ENCODE measurements at places on chromosomes 7 and 10. TPM values are rescaled to one million over a fixed set of nuclear protein-coding genes. Genes with fewer than 3 reads are reported as not detected.
A peak's percentile ranks its signal among the peaks of the same experiment; 100 is the strongest.

GRCh38 chr10:117761695-117762094, 219.1 kb downstream of the EMX2 start:
- DNase-seq = no peak

DNA sequence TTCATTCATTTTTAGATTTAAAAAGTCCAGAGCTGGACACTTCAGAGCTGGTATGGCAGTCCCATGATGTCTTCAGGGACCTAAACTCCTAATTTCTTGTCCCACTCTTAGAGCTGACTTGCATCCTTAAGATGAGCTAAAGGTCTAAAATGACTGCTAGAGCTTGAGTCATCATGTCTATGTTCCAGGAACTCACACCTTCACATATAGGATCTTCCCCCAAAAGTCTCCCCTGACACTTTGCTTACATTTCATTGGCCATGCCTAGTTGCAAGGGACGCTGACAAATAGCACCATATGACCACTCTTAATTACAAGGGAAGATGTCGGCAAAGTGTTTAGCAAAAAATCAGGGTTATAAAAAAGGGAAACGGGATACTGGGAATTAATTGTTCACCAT, 10.4 kb upstream of the AOAH start:
- DNase-seq = no peak

The PGAM2 gene
- 4.0 TPM for polyA plus RNA-seq

The AMZ1 gene
- polyA plus RNA-seq = 0.34 TPM

DNA sequence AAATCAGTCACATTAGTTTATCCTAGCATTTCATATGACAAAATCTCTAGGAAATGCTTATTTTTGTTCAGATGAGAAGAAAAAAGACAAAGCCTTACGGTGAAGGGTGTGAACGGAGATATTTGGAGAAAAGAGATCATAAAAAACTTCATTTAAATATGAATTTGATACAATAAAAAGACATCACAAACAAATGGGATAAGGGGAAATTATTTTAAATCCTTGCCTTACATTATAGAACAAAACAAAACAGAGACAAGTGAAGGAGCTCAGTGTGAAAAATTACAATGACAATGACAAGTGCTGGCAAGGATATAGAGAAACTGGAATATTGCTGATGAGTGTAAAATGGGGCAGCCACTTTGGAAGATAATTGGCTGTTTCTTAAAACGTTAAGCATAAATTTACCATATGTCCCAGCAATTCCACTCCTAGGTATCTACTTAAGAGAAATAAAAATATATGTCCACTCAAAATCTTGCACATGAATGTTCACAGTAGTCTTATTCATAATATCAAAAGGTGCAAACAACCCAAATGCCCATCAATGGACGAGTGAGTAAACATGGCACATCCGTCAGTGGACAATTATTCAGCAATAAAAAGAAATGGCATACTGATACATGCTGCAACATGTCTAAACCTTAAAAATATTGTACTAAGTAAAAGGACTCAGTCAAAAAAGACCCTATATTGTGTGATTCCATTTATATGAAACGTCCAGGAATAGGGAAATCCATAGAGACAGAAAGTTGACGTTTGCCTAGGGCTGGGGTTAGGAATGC, 66.1 kb upstream of the RAPGEF5 start:
- no peak for DNase-seq

The DNAH11 gene
- 0.40 TPM for polyA plus RNA-seq

The PRKCQ gene
- polyA plus RNA-seq = 3.7 TPM

GRCh38 chr7:42090806-42091205, 146.2 kb downstream of the GLI3 start:
- DNase-seq = no peak

The SPDYE2B gene
- polyA plus RNA-seq = 1.0 TPM

DNA sequence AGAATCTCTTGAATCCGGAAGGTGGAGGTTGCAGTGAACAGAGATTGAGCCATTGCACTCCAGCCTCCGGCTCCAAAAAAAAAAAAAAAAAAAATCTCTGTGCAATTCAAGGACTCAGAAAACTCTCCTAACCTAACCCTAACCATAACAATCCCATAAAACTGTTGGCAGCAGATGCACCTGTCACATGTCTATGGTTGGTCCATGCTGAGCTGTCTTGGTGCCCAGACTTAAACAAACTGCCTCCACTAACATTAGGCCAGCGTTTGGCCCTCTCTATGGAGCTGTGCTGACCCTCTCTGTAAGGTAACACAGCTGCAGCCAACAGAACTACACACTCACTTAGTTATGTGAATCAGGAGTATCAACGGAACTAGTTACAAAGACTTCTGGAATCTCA, 132.5 kb upstream of the PTER start:
- no peak for DNase-seq

- peak; percentile 51 for DNase-seq
Measured at GRCh38 chr7:151448261-151449252, 8.6 kb upstream of the CRYGN start.

- no peak for DNase-seq
Measured at GRCh38 chr7:41640487-41640886, 62.4 kb downstream of the INHBA start.

DNA sequence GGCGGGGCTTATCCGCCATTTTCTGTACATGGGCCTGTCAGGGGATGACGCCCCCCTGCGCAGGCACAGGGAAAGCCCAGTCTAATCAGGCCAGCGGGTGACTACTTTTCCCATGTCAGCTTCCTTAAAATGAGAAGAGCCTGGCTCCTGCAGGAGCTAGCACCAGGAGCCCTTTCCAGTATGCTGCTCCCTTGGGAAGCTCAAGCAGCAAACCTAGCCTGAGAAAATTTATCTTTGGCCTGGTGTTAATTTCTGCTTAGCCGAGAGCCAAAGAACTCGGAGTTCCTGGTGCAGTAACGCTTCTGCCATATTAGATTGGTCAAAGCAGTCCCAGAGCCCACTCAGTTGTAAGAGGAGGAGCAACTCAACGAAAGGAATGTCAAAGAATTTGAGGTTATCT, 239.0 kb upstream of the PHYHIPL start:
- DNase-seq = no peak

- no peak for DNase-seq
Measured at GRCh38 chr10:8156918-8157317, 102.4 kb downstream of the GATA3 start.

Data from large intestine (tissue), 12 donors.